NCI-H1694 treated with DMSO at 0.1 percent for 48 hours (cell line): ENCODE measurements at places on chromosomes 5 and 9.

- DNase-seq, result no peak
Observed at GRCh38 chr5:67283988-67284487, 87.4 kb upstream of the CD180 start.

- DNase-seq, result peak; percentile 17
Observed at GRCh38 chr5:128084228-128085167, 932 bp downstream of the SLC12A2 start.

GRCh38 chr5:139636207-139636792 is 11.8 kb upstream of the CXXC5 start:
- no peak for DNase-seq

DNA sequence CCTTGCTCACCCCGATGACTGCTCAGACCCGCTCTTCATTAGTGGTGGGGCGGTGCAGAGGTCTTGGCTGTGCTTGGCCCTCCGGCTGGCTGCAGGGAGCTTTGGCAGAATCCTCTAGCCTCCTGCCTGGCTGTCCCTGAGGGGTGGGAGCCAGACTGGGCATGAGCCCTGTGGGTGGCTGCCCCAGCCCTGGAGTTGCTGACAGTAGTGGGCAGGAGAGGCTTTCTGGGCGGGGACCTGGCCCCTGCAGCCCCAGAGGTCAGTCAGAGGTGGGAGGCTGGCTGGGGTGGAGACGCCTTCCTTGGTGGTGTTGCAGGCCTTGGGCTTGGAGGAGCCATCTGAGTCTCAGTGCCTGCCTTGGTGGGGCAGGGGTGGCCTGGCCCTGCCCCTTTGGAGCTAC is 146.0 kb downstream of the RXRA start:
- no peak for DNase-seq

- DNase-seq, result no peak
Observed at GRCh38 chr5:159319832-159320231, 10.5 kb downstream of the IL12B start.

DNA sequence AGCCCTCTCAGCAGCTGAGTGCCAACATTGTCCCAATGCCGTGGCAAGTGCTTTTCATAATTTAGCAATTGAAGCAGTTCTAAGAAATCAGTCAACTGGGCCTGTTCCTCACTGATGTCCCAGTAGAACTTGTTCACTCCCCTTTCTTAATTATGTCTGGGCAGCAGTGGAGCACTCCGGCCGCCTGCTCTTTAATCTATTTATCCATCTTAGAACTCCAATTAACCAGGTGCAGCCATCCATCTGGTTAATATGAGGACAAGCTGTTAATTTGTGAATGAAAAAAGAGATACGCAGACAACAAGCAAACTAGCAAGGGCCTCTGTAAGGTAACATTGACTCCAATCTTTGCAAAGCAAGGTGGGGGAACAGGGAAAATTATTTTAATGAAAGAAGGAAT is 39.4 kb downstream of the MAT2B start:
- DNase-seq, result no peak

- no peak for DNase-seq
Observed at GRCh38 chr9:71783120-71783523, 14.8 kb upstream of the CEMIP2 start.

GRCh38 chr9:105658351-105658750 is 3.9 kb upstream of the TAL2 start:
- DNase-seq, result no peak

DNA sequence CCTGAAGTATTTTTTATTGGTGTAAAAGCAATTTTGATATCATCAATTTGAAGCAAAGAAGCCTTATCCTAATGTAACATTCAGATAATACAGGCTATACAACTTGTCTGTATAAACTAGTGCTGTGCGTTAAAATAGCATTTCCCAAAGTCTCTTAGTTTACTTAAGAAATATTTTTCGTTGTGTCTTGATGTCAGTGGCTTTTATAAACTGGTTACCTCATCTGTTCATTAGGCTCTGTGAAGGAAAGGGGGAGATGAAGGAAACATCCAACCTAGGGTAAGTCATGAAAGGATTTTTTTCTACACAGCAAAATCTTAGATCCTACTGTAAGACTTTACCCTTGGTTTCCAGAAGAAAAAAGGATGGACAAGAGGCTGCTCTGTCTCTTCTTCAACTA is 272.9 kb downstream of the PJA2 start:
- no peak for DNase-seq

- DNase-seq, result no peak
Observed at GRCh38 chr5:138264183-138264582, 10.2 kb downstream of the GFRA3 start.
